HT-29 (cell line): ENCODE measurements at places on chromosomes 2 and 18. TPM values are rescaled to one million over a fixed set of nuclear protein-coding genes. Genes with fewer than 3 reads are reported as not detected.

The HOXD8 gene
- not detected in 2 replicates for total RNA-seq

The MZT2A gene
- total RNA-seq, result 324 and 390 TPM in 2 replicates

The CXCR2 gene
- not detected in 2 replicates for total RNA-seq

The SPATA3 gene
- total RNA-seq, result not detected in 2 replicates

The PDE1A gene
- not detected in 2 replicates for total RNA-seq

The CYTIP gene
- total RNA-seq, result 0.08 TPM in 1 of 2 replicates, not detected in the other

The TNFAIP6 gene
- total RNA-seq, result not detected in 2 replicates

The ZCCHC2 gene
- total RNA-seq, result 19.7 and 20.3 TPM in 2 replicates

The ACVR1 gene
- total RNA-seq, result 6.6 and 7.1 TPM in 2 replicates

The FOSL2 gene
- 51.5 and 61.8 TPM in 2 replicates for total RNA-seq

The KCNIP3 gene
- 0.74 and 1.1 TPM in 2 replicates for total RNA-seq

The CD8B2 gene
- total RNA-seq, result not detected in 2 replicates
